Stimulated activated CD4-positive, alpha-beta T cell treated with anti-CD3 and anti-CD28 coated beads, Interleukin-1b, Interleukin-23, amount 100 ng/mL, for 1 hour (primary cell): ENCODE measurements at places on chromosomes 2 and 18.

- no peak for DNase-seq
Observed at GRCh38 chr2:227654426-227654825, 12.2 kb upstream of the SCYGR5 start.

DNA sequence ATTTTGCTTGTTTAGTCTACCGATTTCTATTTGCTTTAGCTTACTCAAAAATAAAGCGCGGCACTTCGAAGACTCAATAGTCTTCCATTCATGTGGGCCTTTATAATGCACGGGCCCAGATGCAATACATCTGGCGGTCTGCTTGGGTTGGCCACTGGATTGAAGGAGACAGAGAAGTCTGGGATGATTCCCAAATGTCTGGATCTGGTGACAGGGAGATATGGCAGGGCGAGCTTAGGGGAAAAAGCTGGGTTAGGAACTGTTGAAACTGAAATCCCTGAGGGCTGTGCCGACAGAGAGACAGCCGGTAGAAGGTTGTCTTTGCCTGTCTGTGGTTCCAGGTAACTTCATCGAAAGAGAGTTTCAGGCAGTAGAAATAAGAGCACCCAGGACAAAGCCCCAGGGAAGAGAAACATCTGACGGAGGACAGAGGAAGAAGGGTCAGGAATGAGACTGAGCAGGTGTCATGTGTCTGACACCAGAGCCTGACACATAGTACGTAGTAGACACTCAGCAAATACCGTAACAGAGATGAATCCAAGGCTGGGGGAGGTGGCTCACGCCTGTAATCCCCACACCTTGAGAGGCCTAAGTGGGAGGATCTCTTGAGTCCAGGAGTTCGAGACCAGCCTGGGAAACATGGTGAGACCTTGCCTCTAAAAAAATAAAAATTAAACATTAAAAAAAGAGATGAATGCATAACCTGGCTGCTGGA lies 13.6 kb downstream of the CLUL1 start:
- no peak for DNase-seq

GRCh38 chr18:36419900-36420531 lies 122.5 kb downstream of the FHOD3 start:
- no peak for DNase-seq

- no peak for DNase-seq
Observed at GRCh38 chr2:105537920-105538319, 139.1 kb upstream of the FHL2 start.

- DNase-seq, result no peak
Observed at GRCh38 chr2:48885841-48886240, 130.3 kb upstream of the LHCGR start.

GRCh38 chr18:49456794-49457193 lies 3.7 kb downstream of the DYM start:
- DNase-seq, result no peak

GRCh38 chr2:128456281-128456680 lies 137.6 kb upstream of the HS6ST1 start:
- DNase-seq, result no peak

- DNase-seq, result no peak
Observed at GRCh38 chr2:23311186-23311585, 73.8 kb upstream of the KLHL29 start.

DNA sequence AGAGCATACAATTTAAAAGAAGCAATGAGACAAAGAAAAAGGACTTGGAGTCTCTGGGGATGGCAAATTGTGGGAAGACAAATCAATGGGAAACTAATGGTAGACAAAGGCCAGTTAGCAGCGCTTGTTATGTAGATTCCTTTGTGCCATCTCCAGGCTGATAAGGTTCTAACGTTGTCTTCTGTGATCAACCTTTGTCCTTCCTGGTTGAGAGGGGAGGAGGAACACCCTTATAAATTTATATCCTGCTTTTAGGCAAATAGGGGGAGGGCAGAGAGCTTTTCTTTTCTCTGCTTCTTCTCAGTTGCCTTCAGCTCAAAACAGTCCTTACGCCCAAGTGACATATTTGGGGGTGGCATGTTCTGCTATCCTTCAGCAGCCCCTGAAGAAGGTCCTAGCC lies 89.8 kb downstream of the STPG4 start:
- DNase-seq, result no peak

DNA sequence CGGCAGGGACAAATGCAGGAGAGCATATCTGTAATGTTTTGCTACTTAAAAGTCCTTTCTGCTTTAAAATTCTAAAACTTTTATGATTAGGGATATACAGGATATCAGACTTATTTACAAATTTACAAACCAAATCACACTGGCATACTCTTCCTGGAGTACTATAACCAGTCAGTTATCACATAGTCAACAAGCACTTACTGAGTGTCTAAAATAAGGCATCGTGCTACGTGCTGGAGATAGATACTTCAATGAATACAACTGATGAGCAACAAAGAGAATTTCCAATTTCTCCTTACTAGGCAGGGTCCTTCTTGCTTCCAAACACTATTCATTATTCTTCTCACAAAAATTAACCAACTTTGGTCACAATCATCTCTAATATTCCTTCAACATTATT lies 113.5 kb downstream of the PLEKHM3 start:
- DNase-seq, result no peak

GRCh38 chr18:11046140-11046539 lies 103.2 kb downstream of the PIEZO2 start:
- DNase-seq, result no peak

GRCh38 chr2:100073110-100073509 lies 69.3 kb downstream of the AFF3 start:
- DNase-seq, result no peak

- no peak for DNase-seq
Observed at GRCh38 chr2:29349316-29350030, 234.3 kb downstream of the CLIP4 start.

DNA sequence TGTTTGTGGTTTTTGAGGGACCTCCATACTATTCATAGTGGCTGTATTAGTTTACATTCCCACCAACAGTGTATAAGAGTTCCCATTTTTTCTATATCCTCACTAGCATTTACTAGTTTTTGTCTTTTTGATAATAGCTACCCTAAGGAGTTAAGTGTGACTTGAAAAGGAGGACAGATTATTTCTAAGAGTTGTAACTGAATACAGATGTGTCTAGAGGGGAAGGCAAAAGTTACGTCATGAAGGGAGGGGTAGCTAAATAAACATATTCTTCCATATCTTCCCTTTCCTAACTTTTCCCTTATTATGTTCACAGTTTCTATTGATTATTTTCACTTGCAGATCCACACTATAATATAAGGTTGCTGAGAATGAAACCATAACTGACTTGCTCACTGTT lies 1315.7 kb upstream of the ZEB2 start:
- no peak for DNase-seq

DNA sequence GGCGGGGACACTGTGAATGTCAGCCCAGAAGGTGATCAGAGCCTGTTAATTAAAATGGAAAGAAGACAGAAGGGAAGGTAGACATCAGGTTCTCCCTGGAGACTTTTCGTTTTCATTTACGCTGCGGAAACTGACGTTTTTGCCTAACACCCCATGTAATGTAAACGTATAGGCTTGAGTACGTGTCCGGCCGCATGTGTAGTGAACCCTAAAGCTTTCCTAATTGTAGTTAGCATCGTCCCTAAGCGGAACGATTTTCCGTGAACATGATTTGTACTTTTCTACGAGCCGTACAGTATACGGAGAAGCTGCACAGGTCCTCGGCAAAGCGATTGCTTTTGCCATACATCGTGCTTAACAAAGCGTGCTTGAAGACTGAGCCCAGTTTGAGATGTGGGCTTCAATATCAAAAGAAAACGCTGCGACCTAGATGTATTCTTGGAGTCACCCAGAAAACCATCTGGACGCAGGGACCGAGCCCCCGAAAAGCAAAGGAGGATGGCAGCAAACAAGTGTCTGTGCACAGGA lies 284 bp downstream of the TIMM21 start:
- no peak for DNase-seq

- DNase-seq, result no peak
Observed at GRCh38 chr18:48798334-48799245, 152.2 kb downstream of the SMAD7 start.

GRCh38 chr2:28633746-28634145 lies 117.9 kb upstream of the PPP1CB start:
- no peak for DNase-seq

- DNase-seq, result no peak
Observed at GRCh38 chr2:216773072-216773471, 77.7 kb upstream of the IGFBP5 start.

GRCh38 chr2:76584474-76584873 lies 873.8 kb upstream of the GCFC2 start:
- DNase-seq, result no peak

GRCh38 chr2:234670806-234671205 lies 173.9 kb upstream of the ARL4C start:
- DNase-seq, result no peak

DNA sequence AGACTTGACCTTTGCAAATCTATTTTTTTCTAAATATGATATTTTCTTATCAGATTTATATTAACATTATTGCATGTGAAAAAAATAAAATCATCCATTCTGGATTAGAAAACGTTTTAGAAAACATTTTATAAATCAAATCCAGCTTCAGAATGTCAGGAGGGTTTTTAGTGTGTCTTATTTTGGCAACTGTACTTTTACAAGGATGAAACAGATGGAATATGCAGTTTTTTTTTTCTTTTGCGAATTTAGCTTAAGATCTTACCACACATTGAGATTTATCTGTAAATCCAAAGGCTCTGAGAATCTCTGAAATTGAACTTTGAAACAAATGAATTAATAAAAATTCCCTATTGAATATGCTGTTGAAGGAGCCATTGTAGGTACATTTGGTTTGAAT lies 36.7 kb downstream of the FAM171B start:
- DNase-seq, result no peak

DNA sequence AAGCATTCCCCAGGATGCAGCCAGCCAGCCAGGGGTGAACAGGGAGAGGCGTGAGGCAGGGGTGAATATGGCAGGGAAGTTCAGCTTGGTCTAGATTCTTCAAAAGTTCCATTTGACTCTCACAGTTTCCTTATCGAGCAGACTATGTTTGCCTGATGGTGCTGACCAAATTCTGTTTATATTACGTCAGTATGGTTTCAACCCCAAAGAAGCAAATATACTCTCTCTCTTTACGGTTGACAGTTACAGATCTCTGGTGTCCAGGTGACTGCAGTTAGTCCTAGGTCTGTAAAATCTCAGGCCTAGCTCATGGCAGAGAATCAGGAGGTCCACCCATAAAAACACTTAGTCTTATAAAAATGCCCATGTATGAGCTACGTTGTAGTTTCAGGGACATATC lies 38.3 kb upstream of the DNMT3A start:
- DNase-seq, result no peak

GRCh38 chr2:96949701-96950350 lies 36.6 kb downstream of the FAM178B start:
- no peak for DNase-seq

GRCh38 chr18:11740461-11740860 lies 51.4 kb downstream of the GNAL start:
- no peak for DNase-seq

GRCh38 chr2:11311543-11311942 lies 32.9 kb downstream of the ROCK2 start:
- DNase-seq, result no peak

GRCh38 chr2:115299199-115299598 lies 856.8 kb downstream of the DPP10 start:
- DNase-seq, result no peak

DNA sequence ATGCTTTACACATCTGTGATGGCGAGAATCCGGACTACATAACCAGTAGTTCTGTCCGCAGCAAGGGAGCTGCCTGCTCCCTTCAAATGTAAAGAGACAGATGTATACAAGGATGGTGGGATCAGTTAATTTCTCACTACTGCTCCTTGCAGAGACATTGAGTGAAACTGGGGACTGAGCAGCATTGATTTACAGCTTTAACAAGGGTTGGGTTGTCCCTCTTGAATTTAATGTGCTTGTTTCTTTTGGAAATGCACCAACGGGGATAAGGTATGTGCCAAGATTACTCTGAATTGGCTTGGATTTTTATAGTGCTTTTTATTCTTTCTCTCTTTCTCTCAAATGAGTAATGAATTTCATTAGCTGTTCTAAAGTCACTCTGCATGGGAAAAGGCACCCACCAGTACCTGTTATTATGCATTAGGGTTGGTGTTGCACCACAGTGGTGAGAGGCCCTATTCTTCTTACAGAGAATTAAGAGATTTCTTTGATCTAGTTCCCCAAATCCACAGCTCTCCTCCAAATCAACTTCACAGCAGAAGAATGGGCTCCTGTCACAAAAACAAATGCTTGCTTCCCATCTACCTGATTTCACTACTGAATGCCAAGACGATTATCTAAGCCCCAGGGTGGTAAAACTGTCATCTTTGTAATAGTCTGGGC lies 107.6 kb downstream of the DOCK10 start:
- no peak for DNase-seq

GRCh38 chr18:34542625-34543024 lies 167.5 kb upstream of the DTNA start:
- no peak for DNase-seq

DNA sequence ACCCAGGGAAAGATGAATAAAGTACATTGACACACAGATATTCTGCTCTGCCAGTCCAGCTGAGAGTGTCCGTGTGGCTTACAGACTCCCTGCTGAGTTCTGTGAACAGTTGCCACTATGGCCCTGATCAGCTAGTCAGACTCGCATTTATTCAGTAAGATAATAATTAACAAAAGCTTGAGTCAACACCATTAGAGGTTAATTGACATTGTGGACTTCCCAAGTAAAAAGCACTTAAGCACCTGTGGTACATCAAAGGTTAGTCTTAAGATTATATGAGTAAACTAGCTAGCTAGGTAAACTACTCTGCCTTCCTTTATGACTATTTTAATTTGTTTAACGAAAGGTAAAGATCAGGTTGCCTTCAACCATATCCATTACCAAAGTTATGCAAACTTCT lies 33.7 kb downstream of the ANKRD30B start:
- no peak for DNase-seq

- DNase-seq, result no peak
Observed at GRCh38 chr2:98787700-98788099, 56.8 kb upstream of the MGAT4A start.

- DNase-seq, result no peak
Observed at GRCh38 chr2:187991389-187991788, 300.3 kb upstream of the GULP1 start.

- no peak for DNase-seq
Observed at GRCh38 chr2:96336104-96336775, 674 bp downstream of the NCAPH start.

DNA sequence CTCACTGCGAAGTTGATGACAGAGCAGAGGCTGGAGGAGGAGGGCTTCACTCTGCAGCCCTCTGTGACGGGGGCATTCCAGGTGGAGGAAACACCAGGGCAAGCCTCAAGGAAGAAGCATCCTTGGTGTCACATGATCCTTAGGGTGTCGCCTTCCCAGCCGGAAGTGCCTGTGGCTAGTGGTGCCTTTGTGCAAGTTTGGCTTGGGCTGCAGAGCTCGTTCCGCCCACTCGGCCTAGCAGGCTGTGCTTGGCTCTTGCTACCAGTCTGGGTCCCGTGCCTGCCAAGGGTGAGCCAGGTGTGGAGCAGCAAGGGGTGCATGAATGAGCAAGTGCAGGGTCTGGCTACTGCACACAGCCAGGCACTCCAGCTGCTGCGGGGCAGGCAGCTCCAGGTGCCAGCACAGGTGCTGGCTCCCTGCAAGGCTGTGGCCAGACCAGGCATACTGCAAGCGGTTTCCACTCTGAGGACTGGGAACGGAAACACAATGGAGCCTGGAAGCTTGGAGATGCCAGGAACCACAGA lies 325.3 kb upstream of the SMIM21 start:
- DNase-seq, result no peak
